ENCODE measurements at places on chromosomes 4 and X.

DNA sequence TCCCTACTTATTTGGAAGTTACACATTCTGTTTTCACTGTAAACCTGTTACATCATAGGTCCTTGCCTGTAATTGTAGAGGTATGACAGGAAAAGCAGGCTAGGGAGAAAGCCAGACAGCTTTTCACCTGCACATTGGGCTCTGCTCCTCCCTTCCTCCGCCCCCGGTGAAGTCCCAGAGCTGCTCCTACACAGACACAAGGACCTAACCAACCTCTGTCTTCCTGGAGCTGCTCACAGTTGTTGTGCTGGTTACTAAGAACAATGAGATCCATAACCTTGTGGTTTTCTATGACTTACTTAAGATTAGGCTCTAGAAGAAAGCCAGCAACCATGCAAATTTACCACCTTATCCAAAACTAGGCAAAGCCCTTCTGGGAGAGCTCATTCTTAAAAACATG is 40.0 kb downstream of the MOSPD2 start:
- DNase-seq: no peak

GRCh38 chr4:5773271-5773555 is 62.2 kb downstream of the EVC start:
- no peak for DNase-seq

GRCh38 chr4:20764366-20764992 is 64.2 kb downstream of the PACRGL start:
- DNase-seq: no peak

- no peak for DNase-seq
Observed at GRCh38 chrX:108097380-108097779, 5.8 kb downstream of the ATG4A start.

GRCh38 chrX:71315917-71316316 is 14.4 kb downstream of the ITGB1BP2 start:
- DNase-seq: no peak

DNA sequence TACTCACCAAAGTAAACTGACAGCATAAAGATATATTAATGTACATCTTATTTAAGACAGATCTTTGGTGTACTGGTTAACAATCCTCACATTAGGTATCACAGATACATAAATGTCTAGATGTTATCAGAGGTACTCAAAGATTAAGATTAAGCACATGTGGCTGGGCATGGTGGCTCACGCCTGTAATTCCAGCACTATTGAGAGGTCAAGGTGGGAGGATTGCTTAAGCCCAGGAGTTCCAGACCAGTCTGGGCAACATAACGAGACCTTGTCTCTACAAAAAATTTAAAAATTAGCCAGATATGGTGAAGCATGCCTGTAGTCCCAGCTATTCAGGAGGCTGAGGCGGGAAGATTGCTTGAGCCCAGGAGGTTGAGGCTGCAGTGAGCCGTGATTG is 145.7 kb upstream of the SH3RF1 start:
- no peak for DNase-seq

DNA sequence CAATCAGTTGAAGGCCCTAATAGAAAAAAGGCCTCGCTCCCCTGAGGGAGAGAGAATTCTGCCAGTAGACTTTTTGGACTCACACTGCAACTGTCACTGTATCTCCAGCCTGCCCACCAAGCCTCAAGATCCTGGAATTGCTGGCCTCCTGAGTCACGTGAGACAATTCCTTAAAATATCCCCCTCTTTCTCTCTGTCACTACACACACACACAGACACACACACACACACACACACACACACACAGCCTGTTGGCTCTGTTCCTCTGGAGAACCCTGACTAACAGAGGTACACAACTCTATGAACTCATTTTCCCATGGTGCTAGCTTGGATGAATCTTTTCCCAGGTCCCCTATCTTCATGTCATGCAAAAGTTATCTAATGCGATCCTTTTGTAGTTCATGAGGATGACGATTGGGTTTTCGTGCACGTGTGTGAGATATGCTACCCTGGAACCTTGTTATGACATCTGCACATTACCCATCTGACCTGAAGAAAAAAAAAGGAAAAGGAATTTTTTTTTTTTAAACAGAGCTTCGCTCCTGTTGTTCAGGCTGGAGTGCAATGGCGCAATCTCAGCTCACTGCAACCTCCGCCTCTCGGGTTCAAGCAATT is 13.7 kb downstream of the CLRN2 start:
- DNase-seq: no peak
